Stimulated activated naive CD4-positive, alpha-beta T cell (primary cell): ENCODE measurements at places on chromosomes 1 and 21.
A peak's percentile ranks its signal among the peaks of the same experiment; 100 is the strongest.

- DNase-seq: no peak
Observed at GRCh38 chr1:22418312-22418711, 33.3 kb upstream of the ZBTB40 start.

GRCh38 chr1:206545351-206545750, 38.0 kb downstream of the RASSF5 start:
- DNase-seq: no peak

DNA sequence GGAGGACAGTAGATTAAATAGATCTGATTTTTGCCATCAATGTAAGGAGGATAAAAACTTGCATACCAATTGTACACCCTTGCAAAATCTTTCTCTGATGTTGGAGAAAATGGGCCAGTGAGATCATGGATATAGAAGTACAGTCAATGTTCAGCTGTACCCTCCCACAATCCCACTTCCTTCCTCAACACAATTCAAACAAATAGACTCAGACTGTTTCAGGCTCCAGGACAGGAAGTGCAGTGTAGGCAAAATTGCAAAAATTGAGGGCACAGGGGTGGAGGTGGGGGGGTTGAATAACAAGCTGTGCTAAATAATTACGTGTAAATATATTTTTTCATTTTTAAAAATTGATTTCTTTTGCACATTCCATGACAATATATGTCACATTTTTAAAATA, 3.9 kb upstream of the IFI44 start:
- no peak for DNase-seq

- no peak for DNase-seq
Observed at GRCh38 chr1:2985067-2985561, 36.2 kb upstream of the ACTRT2 start.

DNA sequence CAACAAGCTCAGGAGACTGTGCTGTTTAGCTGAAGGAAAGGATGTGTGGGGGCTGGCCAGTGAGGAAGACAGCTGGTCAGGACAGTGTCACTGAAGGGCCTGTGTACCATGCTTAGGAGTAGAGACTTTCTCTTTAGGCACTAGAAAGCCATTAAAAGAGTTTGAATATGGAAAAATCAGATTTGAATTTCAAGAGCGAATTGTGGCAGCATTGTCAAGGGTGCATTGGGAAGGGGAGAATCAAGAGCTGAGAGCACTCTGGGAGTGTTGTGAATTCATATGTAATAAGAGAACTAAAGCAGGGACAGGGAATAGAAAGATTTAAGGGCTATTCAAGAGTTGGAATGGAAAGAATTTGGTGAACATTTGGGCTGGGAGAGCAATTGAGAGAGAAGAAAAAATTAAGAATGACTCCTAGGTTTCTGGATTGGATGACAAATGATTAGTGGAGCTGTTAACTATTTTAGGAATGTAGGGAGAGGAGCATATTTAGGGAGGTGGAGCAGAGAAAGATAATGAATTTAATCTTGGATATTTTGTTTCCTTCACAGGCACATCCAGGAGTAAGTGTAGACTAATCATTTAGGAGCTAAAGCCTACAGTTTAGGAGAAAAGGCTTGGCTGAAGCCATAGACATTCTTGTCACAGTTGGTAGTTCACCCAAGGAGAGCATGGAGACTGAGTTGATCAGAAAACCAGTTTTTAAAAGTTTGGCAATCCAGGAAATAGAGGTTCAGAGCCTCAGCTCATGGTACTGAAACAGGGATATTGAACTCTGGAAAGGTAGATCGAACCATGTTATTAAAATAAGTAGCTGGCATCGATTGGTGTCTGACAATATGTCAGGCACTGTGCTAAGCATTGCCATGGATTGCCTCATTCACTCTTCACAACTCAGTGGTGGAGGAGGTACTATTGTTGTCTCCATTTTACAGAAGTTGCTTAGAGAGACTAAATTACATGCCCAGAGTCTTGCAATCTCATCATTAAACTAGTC, 23.1 kb upstream of the TOR3A start:
- DNase-seq: no peak

GRCh38 chr1:246506367-246506673, 759 bp downstream of the SMYD3 start:
- no peak for DNase-seq

DNA sequence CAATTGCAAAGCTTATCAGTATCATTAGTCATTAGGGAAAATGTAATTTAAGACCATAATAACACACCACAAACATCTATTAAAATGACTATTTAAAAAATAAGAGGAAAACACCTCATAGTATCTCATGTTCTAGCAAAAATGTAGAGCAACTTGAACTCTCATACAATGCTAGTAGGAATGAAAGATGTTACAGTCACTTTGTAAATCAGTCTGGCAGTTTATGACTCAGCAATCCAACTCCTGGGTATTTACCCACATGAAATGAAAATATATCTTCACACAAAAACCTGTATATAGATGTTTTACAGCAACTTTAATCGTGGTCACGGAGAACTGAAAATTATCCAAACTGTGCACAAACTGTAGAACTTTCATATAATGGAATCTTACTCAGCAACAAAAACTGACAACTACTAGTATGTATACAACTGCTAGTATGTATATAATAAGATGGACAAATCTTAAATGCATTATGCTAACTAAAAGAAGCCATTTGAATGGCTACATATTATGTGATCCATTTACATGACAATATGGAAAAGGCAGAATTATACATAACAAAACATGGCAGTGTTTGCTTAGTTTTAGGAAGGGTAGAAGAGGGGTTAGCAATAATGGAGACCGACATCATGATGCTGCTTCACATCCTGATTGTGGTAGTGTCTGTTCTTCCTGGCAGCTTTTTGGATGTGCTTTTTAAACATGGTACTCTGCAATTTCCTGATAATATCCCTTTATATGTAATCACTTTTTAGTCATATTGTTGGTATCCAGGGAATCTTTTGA, 267.0 kb downstream of the KCTD3 start:
- no peak for DNase-seq

- DNase-seq: no peak
Observed at GRCh38 chr1:90133133-90133532, 138.2 kb downstream of the ZNF326 start.

- no peak for DNase-seq
Observed at GRCh38 chr1:92563457-92564216, 76.9 kb upstream of the GFI1 start.

- DNase-seq: no peak
Observed at GRCh38 chr1:61133335-61134019, 51.1 kb downstream of the NFIA start.

DNA sequence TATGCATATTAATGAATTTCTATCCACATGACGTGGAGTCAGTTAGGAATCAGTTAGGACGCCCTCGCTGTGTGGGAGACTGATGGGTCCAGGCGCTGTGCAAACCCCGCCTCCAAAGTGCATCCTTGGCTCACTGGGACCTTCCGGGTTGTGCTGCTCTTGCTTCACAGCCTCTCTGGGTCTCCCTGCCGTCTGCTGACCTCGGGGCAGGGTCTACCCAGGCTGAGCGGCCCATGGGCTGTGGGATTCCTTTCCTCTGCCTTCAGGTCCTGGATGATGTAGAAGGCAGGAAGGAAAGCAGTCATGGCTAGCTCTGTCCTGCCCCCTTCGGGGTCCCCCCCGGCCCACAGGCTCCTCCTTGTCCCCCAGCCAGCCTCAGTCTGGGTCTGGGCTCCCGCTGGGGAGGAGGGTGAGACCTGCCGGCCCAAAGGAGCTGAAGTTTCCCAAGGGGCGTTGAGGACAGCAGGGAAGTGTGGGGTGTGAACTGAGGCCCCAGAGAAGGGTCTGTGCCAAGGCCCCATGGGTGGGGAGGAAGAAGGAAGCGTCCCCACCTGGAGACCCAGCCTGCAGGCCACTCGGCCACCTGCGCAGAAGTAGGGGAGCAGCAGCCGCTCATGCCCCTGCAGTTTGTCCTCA, 24.6 kb upstream of the CDK11A start:
- DNase-seq: no peak

- no peak for DNase-seq
Observed at GRCh38 chr1:234875953-234876855, 252.4 kb downstream of the TOMM20 start.

GRCh38 chr1:7942214-7942921, 1.7 kb upstream of the TNFRSF9 start:
- DNase-seq: peak; percentile 10

GRCh38 chr1:207427832-207428585, 26.1 kb upstream of the CR2 start:
- DNase-seq: no peak

DNA sequence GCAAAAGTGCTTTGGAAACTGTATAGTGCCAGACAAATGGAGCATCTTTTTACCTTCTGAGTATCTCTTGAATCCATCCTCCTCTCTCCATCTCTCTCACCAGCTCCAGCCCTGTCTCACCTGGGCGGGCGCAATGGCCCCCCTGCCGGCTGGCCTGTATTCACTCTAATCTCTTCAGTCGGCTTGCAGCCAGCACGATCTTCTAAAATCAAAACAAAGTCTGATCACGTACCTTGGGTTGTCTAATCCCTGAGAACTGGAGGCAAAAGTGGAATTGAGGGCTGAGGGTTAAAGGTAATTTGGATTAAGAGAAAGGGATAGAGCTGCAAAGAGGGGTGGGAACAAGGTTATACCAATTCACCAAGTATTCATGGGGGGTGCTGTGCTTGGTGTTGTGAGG, 46.0 kb upstream of the LRRN2 start:
- no peak for DNase-seq

- DNase-seq: no peak
Observed at GRCh38 chr1:210489491-210489890, 160.8 kb downstream of the HHAT start.

GRCh38 chr1:60791226-60791625, 291.1 kb upstream of the NFIA start:
- DNase-seq: no peak

DNA sequence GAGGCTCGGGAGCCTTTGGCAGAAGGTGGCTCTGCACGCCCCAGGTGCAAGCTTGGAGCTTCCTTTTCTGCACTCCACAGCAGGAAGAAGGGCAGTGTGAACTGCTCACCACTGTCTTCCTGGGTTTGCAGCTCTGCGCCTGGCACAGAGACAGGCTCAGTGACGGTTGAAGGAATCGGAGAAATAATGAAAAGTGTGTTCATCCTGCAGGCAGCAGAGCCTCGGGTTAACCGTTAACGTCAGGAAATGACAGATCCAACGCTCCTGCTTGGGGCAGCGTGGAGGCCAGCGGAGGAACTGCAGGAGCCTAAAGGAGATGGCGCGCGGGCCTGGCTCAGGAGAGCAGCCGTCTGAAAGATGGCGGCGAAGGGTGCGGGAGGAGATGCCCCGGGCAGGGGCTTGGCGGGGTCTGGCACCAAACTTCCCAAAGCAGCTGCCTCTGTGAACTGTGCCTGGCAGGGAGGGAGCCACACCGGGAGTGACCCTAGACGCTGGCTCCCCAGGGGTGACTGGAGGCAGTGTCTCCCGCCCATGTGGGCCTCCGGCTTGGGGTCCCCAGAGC, 10.9 kb upstream of the SAMD11 start:
- no peak for DNase-seq

DNA sequence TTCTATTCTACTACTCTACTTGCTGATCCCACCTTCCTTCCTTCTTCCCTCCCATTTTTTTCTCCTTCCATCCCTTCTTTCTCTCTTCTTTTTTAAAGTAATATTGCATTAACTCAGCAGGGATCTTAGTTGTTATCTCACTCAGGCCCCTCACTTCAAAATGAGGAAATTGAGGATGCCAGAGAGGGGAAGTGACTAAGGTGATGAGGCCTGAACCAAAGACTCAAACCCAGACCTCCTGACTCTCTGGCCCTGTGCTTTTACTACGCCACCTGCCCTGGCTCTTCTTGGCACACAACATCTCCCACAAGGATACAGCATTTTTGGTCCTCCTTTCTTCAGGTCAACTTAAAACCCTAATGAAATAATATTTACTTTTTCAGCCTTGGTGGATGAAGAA, 151.7 kb upstream of the ZNF648 start:
- no peak for DNase-seq

GRCh38 chr1:5297886-5298239, 643.5 kb downstream of the AJAP1 start:
- DNase-seq: no peak

DNA sequence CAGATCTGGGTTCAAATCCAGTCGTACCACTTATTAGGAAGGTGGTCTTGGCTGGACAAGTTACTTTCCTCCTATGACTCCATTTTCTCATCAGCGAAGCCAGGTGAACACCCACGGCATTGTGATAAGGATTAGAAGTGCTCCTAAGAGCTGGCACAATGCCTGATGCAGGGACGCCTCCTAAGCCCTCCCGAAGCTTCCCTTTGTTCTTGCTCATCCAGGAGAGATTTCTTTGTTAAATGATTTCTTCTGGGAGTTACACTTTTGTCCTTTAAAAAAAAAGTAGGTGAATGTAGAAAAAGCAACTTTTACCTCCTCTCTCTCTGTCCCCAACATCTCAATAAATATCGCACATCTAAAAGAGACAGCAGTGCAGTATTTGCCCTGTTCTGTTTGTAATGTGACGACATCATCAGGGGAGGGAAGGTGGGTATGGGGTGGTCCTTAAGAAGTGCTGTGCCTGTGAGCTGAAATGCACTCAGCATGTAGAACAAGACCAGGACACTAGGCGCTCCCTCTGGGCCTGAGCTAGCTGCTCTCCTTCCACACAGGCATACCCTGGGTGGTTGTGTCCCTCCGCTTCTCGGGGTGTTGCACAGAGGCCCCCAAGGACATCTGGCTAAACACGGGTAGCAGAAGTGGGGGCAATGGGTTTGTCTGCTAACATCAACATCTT, 43.9 kb downstream of the SUSD4 start:
- no peak for DNase-seq

- DNase-seq: no peak
Observed at GRCh38 chr1:62325681-62326080, 6.4 kb upstream of the KANK4 start.

DNA sequence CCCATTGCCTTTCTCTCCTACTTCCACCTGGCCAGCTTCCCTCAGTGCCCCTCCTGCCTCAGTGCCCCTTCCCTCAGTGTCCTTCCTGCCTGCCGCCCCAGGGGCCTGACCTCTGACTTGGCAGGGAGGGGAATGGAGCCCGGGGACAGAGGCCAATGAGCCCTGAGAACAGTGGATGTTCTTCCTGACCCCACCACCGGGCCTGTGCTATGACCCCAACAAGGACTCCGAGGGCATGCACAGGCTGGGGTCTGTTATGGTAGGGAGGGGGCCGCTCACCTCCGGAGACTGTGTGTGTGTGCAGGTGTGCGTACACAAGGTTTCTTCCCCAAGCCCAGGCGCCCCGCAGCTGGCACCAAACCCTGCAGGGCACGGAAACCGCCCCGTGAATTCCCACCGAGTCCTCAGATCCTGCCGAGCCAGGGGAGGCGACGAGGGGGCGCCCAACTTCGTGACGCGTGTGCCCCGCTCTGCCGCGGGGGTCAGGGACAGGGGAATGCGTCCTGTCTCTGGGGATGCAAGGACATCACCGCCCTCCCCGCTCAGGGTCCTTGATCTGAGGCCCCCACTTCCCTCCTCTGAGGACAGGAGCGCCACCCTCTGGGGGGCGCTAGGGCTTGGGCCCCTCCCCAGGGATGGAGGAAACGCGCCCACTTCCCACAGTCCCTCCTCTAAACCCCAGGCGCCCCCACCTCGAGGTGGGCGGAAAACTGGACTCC, 766 bp downstream of the RAP1GAP start:
- DNase-seq: no peak

DNA sequence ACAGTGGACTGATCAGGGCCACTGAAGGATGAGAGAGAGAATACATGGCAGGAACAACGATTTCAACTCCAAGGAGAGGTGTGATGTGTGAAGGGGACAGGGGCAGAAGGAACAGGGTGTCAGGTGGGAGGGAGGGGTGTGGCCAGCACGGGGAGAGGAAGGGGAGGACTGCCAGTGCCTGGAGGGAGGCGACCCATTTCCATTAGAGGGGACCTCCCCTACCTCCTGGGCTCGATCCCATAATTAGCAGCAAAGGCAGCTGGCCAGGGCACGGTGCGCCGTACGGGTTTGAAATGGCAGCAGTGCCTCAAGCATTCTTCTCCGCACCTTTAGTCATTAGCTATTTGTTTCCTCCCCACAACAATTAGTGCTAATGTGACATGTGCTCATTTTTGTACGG, 22.7 kb downstream of the CRYAA start:
- DNase-seq: no peak
